ENCODE measurements at places on chromosomes 6 and 20.

DNA sequence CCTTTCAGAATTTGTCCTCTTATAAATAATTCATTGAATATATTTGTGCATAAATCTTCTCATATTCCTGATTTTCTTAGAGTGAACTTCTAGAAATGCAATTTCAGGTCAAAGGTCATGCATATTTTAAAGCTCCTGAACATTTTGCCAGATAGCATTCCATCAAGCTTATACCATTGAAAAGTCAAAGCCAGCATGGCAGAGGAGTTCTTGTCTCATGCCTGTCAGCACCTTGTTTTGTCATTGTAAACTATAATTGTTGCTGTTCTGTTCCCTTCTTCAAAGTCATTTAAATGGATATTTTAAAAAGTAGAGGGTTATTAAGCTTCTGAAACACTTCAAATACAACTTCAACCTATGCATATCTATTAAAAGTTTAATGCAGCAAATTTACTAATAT lies 170.6 kb downstream of the EYA4 start:
- no peak for DNase-seq

GRCh38 chr6:150018846-150019580 lies 6.3 kb downstream of the RAET1L start:
- no peak for DNase-seq

GRCh38 chr20:58956078-58956477 lies 25.0 kb upstream of the NELFCD start:
- no peak for DNase-seq

DNA sequence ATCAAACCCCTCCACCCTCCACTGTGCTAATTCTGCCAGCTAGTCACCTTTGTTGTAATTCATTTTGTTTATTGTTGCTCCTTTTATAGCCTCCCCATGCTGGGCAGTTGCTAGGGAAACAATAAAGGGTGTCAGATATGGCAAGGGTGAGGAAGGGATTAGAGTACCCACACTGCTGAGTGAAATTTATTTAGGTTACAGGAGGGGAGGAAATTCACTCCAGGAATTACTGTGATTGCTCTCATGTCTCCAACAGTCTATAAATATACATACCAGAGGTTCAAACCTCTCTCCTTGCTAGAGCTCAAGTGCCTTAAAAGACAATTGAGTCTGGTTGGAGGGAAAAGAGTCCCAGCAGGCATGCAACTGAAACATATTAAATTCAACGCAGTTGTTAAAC lies 90.6 kb upstream of the ADGRF1 start:
- no peak for DNase-seq

DNA sequence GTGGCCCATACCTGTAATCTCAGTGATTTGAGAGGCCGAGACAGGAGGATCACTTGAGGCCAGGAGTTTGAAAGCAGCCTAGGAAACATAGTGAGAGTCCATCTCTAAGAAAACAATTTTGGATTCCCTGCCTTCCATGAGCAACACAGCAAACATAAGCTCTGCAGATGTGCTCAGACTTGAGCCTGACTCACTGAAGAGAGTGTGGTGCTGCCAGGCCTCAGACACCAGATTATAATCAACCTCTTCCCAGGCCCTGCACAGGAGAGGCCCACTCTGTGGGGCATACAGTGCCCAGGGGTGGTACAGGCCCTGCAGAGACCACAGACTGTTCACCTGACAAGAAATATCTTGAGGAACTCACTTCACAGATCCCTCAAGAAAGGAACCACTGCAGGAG lies 19.9 kb downstream of the HLA-DPB1 start:
- no peak for DNase-seq

DNA sequence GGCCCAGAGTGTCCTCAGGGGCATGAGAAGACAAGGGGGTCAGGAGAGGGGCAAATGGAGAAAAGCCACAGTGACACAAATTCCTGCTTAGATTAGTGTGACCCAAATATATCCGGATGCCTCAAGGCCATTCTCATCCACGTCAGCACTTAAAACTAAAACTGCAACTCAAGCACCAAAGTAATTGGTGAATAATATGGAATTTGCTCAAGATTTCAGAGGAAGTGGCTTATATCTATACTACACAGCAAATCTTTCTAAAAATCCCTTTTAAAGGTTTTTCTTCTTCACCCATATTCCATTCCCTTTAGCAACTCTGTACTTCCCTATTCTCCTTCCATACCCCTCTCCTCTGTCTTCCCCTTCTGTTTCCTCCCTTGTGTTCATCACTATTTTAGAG lies 15.2 kb downstream of the DEF6 start:
- DNase-seq, result no peak

- DNase-seq, result no peak
Observed at GRCh38 chr6:106359959-106360409, 533 bp upstream of the CRYBG1 start.

- DNase-seq, result no peak
Observed at GRCh38 chr6:135953818-135954217, 102.3 kb downstream of the PDE7B start.

GRCh38 chr6:119966484-119966883 lies 616.9 kb upstream of the MAN1A1 start:
- DNase-seq, result no peak

DNA sequence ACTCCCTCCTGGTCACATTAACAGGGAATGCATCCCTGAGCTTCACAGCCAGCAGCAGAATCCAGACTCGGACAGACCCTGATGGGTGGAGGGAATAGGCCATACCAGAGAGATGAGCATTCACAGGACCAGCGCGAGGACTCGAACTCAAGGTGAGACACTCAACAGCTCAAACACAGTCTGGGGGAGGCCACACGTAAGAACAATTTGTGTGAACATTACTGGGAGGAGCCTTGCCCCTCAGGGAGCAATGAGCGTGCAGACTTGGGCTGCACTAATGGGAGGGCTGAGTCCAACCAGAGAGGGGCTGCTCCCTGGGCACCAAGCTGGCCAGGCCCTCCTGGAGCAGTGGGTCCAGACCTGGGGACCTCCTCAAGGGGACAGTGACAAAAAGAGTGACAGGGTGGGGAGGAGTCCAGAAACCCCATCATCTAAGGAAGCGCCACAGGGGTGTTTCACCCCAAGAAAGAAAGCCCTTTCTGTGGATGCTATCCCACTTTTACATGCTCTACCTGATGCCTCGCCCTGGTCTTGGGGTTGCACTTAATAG lies 118.4 kb downstream of the MRPL14 start:
- DNase-seq, result peak; percentile 27

DNA sequence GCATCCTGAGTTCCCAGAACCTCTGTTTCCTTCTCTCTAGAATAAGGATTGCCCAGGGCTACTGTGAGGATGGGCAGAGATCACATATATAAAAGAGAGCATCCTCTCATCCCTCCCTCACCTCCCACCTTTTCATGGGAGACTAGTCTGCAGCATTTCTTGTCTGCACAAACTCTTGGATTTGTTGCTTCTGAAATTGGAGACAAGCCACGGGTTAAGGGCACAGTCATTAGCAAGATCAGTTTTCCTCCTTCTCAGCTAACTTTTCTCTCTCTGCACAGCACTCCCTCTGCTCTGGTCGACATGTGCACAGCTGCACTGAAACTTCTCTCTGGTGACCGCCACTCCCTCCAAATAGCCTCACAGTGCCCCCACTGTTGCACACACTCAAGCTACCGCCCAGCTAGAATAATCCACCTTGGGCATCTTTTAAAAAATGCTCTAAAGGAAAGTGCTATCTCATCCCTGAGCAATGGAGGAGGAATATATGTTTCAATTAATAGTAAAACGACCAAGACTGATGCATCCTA lies 50.9 kb upstream of the DUSP22 start:
- no peak for DNase-seq

DNA sequence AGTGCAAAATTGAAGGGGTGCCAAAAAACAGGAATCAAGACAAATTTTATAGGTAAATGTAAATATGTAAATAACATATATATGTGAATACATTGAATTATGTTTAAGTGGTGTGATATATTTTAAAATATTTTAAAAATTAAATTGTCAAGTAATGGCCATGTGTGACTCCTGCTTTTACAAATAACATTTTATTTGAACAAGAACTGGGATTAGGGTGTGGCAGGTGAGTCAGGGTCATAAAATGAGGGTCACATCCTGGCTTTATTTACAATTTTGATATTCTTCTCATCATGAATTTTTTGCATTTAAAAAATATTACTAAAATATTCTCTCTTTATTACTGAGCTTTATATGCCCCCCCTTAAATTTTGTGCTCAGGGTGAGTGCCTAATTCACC lies 601.1 kb upstream of the MAN1A1 start:
- no peak for DNase-seq

All from RWPE2 (cell line).